ENCODE measurements at places on chromosomes 1 and 21.

DNA sequence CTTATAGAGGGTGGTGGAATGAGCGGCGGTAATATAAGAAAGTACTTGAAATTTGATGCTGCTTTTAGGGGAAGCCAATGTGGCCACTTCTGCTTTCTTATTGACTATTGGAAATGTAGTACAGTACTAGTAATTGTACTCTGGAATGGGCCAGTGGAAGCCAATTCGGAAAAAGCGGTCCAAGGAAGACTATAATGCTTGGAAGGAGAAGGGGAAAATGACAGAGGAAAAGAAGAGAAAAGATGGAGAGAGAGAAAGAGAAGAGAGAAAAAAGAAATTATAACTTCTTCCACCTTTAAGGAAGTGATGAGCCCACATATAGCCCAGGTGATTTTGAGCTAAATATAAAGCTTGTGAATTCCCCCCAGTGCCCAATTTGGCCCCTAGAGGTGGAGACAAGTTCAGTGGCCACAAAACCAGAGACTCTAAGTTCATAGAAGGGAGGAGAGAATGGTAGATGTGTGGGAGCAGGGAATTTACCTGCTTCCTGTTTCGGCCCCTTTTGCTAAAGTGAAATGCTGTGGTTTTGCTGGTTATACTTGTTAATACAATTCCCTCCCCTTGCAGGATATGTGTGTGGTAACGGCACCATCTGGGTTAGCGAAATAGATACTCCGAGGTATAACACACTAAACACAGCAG lies 35.7 kb upstream of the DUSP10 start:
- no peak for DNase-seq

GRCh38 chr21:41168391-41169257 lies 664 bp downstream of the BACE2 start:
- DNase-seq = peak; percentile 65

GRCh38 chr21:25457946-25458345 lies 149.3 kb downstream of the MRPL39 start:
- DNase-seq = no peak

GRCh38 chr1:19770436-19771190 lies 29.1 kb downstream of the TMCO4 start:
- no peak for DNase-seq

GRCh38 chr1:81912383-81912782 lies 111.6 kb downstream of the ADGRL2 start:
- no peak for DNase-seq

DNA sequence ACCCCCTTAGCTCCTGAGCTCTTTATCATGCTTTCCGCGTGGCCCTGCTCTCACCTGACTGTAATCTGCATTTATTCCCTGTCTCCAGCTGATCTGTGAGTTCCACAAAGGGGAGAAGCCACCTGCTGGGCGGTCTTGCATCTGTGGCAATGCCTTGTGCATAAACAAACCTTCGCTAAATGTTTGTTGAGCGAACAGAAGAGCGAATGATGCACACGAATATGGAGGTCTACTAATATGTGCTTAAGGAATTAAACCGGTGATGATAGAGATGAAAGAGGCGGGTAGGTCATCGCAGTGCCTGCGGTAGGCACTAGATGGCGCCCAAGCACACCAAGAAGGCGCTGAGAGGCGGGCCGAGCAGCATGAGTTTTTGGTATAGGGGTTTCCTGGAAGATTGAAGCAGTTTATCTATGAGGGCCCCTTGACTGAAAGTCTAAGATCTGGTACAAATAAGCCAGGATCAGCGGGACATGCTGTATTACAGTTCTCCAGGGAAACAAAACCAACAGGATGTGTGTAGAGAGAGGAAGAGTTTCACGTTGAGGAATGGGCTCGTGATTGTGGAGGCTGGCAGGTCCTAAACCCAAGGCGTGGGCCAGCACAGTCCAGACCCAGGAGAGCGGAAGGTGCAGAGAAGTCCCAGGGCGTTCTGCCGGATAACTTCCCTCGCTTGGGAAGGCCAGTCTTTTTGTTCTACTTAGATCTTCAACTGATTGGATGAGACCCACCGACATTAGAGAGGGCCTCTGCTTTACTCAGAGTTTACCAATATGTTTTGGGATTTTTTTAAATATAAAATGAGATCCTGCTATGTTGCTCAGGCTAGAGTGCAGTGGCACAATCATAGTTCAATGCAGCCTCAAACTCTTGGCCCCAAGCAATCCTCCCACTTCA lies 34.7 kb downstream of the TOMM20 start:
- peak; percentile 73 for DNase-seq

DNA sequence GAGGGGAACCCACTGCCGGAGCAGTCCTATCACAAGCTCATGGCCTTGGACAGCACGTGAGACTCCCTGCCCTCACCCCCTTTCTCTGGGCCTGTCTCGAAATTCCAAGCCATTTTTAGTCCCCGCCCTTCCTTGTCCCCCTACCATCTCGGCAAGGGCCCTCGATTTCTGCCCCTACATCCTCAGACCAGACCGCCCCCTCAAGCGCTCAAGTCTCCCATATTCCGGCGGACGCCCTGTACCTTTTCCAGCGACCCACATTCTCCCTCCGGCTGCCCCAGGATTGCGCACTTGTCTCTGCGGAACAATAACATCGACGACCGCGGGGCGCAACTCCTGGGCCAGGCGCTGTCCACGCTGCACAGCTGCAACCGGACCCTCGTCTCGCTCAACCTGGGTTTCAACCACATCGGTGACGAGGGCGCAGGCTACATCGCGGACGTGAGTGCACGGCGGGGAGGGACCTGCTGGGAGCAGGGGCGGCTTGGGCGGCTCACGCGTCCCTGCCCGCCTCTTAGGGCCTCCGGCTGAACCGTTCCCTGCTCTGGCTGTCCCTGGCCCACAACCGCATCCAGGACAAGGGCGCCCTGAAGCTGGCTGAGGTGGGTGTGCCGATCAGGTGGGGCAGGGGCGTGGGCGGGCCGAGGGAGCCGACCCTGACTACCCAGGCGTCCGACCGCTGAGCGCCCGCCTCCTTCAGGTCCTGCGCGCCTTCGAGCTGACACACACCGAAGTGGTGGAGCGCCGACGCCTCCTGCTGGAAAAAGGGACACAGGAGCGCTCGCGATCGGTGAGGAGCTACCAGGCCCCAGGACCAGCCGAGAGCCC lies 7.0 kb downstream of the LRRC71 start:
- peak; percentile 74 for DNase-seq

DNA sequence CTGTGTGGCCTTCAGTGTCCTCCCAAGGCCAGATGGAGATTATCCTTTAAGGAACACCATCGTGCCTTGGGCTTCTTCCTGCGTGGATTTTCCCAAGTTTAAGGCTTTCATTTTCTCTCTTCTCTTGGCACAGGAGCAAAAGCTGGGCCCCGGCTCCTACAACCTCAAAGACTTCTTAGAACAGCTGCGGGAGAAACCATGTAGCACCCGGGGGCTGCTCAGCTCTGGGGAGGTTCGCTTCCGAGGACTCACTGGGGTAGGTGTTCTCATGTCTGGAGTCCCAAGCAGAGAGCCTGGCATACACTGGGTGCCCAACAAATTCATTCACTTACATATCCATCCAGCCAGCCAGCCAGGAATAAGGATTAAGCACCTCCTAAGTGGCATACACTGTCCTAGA lies 6.6 kb upstream of the TTC22 start:
- DNase-seq = no peak

DNA sequence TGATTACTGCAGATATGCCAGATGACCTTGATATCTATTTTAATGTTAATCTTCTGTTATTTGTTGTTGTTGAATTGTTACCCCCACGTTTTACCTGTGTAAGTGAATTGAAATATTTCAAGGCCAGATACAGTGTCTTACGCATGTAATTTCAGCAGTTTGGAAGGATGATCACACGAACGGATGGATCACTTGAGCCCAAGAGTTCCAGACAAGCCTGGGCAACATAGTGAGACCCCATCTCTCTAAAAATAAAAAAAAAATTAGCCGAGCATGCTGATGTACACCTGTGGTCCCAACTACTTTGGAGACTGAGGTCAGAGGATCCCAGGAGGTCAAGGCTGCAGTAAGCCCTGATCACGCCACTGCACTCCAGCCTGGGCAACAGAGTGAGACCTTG lies 32.2 kb downstream of the SDCCAG8 start:
- DNase-seq = no peak

- peak; percentile 18 for DNase-seq
These were observed 117.5 kb downstream of the PRDM16 start for GRCh38 chr1:3186526-3186921.

GRCh38 chr1:183487674-183488442 lies 15.6 kb downstream of the SMG7 start:
- DNase-seq = no peak

DNA sequence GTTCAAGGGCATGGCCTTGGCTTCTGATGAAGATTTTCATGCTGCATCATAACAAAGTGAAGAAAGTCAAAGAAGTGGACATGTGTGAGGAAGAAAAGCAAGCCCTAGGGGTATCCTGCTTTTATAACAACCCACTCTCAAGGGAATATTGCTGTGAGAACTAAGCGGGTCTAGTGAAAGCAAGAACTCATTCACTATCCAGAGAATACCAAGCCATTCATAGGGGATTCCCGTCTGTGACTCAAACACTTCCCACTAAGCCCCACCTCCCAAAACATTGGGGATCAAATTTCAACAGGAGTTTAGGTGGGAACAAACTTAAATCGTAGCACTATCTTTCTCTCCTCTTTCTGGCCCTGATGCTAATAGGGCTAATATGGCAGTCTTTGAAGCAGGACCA lies 98.5 kb upstream of the CTTNBP2NL start:
- DNase-seq = peak; percentile 11

- no peak for DNase-seq
These were observed 11.4 kb upstream of the PHLDA3 start for GRCh38 chr1:201480231-201481003.

- DNase-seq = peak; percentile 67
These were observed at the start of gene PTCH2 for GRCh38 chr1:44842862-44843655. PTCH2 (minus strand) TSS chr1:44843253; CDS start chr1:44842932, 321 bp downstream.

GRCh38 chr1:158286941-158287346 lies 2.8 kb upstream of the CD1C start:
- DNase-seq = no peak

GRCh38 chr1:6750490-6750889 lies 34.8 kb upstream of the CAMTA1 start:
- DNase-seq = no peak

GRCh38 chr1:72636631-72637030 lies 354.3 kb upstream of the NEGR1 start:
- DNase-seq = peak; percentile 31

- DNase-seq = no peak
These were observed 9.4 kb upstream of the NHLH1 start for GRCh38 chr1:160357286-160358002.

DNA sequence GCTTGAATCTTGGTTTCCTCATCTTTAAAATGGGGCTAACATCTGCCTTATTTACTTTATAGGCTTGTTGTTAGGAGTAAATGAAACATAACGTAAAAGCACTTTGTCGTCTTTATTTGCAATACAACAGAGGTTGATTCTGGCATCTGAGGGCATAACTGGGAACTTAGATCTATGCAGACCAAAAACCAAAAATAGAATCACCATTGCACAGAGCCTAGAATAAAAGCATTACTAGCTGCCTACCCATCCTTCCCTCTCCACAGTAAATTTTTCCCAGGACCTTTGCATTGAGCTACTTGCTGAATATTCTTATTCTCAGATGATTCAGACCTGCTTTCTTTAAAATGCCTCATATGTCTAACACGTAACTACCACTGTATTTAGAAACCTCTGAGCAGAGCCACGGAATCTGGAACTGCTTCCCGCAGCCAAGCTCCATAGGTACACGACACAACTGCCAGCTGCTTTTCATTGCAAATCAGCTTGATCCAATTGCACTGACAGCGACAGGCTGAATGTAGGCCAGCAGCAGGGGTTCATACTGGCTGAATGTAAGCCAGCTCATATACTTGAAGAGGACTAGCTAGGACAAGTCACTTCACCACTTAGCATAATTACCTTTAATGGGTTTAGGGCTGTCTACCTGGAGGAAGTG lies 33.2 kb upstream of the SERBP1 start:
- no peak for DNase-seq

DNA sequence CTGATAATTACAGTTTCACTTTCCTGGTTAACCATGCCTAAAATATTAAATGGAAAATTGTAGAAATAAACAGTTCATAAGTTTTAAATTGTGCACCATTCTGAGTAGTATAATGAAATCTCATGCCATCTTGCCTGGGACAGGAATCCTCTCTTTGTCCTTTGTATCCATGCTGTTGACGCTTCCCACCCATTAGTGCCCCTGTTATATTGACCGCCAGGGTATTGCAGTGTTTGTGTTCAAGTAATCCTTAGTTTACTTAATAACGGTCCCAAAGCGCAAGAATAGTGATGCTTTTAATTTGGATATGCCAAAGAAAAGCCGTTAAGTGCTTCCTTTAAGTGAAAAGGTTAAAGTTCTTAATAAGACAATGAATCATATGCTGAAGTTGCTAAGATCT lies 41.7 kb downstream of the RPRD2 start:
- no peak for DNase-seq

GRCh38 chr1:165698761-165699052 lies 345 bp upstream of the ALDH9A1 start:
- DNase-seq = no peak

GRCh38 chr1:205477121-205477758 lies 21.4 kb upstream of the BLACAT1 start:
- no peak for DNase-seq

DNA sequence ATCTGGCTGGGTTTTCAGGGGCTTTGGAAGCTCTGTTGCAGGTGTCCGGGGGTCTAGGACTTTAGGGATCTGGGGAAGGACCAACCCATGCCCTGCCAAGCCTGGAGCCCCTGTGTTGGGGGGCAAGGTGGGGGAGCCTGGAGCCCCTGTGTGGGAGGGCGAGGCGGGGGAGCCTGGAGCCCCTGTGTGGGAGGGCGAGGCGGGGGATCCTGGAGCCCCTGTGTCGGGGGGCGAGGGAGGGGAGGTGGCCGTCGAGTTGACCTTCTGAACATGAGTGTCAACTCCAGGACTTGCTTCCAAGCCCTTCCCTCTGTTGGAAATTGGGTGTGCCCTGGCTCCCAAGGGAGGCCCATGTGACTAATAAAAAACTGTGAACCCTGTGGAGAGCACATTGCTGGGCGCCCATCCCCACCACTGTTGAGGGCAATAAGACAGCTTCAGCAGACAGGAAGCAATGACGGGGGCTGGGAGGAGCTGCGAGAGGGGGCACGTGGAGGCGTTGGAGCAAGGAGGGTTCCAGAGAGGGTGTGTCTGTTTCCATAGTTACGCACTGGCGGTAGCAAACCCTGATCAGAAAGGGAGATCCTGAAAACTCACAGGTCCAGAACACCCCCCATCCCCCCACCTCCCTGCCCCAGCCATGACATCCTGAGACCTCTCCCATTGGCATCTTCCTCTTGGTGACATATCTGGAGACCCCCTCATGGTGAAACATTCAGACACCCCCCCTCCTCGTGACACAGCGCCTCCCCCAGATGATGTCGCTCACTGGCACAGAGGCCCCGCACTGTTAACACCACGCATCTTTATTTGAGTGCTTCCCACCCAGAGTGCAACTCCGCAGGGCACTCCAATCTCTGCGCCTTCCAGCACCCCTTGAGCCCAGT lies 8.4 kb downstream of the MYBPH start:
- no peak for DNase-seq

DNA sequence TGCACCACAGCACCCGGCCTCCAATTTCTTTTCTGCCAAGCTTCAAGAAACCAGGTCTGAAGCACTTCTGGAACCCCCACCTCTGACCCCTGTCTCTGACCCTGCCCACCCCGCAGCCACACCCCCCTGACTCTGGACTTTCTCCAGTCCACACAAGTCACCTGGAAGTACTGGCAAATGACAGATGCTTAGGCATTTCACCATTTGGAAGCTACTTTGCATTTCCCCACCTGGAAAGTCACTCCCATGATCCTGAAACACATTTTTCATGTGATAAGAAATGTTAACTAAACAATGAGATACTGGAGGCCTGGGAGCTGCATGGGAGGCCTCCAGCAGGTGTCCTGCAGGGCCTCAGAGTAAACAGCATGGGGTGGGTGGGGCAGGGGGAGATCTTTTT lies 45.7 kb downstream of the NTPCR start:
- no peak for DNase-seq

Measured in fibroblast of pulmonary artery (primary cell).